Activated T-cell treated with anti-CD3 and anti-CD28 coated beads for 1 hour (primary cell): ENCODE measurements at places on chromosomes 5 and 9.

DNA sequence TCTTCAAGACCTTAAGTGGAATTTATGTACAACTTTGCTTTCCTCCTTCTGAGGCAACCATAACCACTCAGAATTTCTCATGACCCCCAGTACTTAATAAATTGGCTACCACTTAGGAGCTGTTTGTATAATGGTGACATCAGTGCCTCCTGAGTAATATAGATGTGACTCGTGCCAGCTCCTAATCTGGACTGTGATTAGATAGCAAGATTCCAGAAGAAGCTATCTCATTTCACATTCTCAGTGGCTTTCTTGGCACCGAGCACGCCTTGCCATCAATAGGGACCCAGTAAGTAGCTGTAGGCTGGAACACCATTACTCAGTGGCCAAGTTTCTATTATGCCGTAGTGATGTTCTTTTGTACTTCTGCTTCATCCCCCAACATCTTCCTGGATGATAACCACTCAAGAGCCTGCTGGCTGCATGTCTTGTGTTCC lies 228.8 kb downstream of the CD180 start:
- no peak for DNase-seq

DNA sequence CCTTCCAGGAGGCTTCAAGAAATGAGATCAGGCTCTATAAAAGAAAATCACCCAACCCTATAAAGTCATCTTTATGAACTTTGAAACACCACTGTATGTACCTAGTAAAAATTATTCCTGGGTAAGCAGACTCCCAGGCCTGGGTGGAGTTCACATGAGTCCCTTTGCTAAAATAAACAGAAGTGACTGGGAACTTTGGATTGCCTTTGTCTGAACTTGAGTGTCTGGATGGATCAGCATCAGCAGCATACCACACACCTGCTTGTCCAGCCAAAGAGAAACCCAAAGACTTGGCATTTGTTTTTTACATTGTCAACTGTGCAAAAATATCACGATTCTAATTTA lies 79.6 kb upstream of the CDKN2B start:
- DNase-seq = no peak

- no peak for DNase-seq
Observed at GRCh38 chr5:121246971-121247370, 604.7 kb upstream of the FTMT start.

DNA sequence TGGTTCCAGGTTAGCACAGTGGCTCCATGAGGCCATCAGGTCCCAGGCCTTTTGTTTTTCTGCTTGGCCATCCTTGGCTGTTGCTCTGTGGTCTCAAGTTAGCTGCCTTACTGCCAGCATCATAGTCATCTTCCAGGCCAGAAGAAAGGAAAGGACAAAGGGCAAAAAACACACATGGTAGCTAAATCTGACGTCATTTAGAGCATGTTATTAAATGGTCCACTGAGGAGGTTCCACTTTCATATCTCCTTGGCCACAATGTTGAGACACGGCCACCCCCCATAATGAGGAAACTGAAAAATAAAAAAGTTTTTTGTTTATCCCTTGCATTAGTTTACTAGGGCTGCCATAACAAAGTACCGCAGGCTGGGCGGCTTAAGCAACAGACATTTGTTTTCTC lies 106.4 kb upstream of the NIPBL start:
- no peak for DNase-seq

DNA sequence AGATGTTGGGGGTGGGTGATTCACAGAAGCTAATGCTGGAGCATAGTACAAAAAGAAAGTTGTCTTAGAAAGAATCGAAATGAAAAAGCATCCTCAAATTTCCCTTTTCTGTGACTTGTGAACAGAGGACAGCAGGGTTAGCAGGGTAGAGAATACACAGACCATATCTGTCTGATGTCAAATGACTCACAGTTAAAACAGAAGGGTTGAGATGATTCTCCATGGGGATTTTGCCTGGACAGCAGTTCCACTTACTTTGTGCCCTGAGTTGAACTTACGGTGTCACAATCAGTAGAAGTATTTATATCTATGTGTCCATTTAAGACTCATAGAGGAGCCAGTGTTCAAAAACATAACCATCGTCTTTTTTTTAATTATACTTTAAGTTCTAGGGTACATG lies 801.6 kb downstream of the KCTD16 start:
- DNase-seq = no peak
